NCI-H2029 treated with DMSO at 0.1 percent for 48 hours (cell line): ENCODE measurements at places on chromosomes 7 and 10.

DNA sequence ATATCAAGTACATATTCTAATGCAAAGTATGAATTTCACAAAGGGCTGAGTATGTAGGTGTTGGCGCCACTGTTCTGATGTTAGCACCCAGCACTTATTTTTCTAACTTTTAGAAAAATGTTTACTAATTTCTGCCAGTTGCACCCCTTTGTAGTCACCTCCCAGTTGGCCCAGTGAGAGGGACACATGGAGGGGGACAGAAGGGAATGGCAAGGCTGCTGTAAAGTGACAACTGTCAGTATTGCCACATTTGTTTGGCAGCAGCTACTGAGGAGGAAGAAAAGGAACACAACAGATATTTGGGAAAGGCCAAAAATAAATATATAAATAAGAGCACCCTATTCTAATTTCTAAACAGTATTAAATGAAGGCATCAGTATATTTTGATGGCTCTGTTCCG lies 57.3 kb downstream of the ANK3 start:
- DNase-seq = no peak

DNA sequence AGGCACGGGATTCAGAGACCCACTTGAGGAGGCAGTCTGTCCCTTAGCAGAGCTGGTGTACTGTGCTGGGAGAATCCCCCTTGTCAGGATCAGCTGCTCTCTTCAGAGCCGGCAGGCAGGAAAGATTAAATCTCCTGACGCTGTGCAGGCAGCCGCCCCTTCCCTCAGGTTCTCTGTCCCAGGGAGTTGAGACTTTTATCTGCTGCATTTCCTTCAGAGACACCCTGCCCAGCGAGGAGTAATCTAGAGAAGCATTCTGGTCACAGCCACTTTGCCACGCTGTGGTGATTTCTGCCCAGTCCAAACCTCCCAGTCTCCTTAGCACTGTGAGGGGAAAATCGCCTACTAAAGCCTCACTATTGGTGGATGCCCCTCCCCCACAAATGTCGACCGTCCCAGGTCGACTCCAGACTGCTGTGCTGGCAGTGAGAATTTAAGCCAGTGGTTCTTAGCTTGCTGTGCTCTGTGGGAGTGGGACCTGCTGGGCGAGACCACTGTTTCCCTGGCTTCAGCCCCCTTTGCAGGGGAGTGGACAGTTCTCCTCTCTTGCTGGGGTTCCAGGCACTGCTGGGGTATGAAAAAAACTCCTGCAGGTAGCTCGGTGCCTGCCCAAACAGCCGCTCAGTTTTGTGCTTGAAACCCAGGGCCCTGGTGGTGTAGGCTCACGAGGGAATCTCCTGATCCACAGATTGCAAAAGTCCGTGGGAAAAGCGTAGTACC lies 265.4 kb downstream of the ZWINT start:
- DNase-seq = no peak

DNA sequence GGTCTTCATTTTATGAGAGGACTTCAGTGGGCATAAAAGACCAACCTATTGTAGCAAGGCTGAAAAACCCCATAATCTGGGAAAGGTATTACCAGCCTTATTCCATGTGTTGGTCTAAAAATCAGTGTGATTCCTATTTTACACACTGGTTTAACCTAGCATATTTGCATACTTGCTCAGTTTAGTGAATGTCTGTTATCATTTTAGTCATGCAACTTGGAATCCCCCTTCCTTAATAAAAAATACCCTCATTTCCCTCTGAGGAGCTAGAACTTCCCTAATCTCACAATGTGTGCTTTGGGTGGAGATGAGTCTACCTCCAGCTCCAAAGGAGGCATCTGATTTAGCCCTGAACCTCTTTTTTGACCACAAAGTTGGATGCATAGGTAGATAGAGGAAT lies 312.8 kb upstream of the SORCS1 start:
- no peak for DNase-seq

- no peak for DNase-seq
These were observed 32.6 kb upstream of the ZNRF2 start for GRCh38 chr7:30251708-30252329.

DNA sequence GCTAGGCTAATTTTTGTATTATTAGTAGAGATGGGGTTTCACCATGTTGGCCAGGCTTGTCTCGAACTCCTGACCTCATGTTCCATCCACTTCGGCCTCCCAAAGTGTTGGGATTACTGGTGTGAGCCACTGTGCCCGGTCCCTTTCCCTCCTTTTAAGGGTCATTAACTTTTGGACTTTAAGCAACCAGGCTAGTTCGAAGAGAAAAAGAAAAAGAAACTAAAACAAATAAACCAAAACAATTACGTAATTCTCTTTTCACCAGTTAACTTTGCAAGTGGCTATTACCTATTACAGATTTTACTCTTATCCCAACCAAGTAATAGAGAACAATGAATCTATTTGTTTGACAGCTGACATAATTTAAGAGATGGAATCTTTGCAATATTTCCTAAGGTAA lies 72.8 kb upstream of the SEMA3C start:
- no peak for DNase-seq

GRCh38 chr10:63421591-63421990 lies 44.2 kb downstream of the JMJD1C start:
- no peak for DNase-seq

GRCh38 chr10:8563478-8563877 lies 509.0 kb downstream of the GATA3 start:
- no peak for DNase-seq

DNA sequence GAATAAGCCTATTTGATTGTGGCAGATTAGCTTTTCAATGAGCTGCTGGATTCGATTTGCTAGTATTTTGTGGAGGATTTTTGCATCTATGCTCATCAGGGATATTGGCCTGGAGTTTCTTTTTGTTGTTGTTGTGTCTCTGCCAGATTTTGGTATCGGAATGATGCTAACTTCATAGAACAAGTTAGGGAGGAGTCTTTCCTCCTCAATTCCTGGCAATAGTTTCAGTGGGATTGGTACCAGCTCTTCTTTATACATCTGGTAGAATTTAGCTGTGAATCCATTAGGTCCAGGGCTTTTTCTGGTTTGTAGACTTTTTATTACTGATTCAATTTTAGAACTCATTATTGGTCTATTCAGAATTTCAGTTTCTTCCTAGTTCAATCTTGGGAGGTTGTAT lies 43.4 kb upstream of the KLF14 start:
- DNase-seq = no peak

DNA sequence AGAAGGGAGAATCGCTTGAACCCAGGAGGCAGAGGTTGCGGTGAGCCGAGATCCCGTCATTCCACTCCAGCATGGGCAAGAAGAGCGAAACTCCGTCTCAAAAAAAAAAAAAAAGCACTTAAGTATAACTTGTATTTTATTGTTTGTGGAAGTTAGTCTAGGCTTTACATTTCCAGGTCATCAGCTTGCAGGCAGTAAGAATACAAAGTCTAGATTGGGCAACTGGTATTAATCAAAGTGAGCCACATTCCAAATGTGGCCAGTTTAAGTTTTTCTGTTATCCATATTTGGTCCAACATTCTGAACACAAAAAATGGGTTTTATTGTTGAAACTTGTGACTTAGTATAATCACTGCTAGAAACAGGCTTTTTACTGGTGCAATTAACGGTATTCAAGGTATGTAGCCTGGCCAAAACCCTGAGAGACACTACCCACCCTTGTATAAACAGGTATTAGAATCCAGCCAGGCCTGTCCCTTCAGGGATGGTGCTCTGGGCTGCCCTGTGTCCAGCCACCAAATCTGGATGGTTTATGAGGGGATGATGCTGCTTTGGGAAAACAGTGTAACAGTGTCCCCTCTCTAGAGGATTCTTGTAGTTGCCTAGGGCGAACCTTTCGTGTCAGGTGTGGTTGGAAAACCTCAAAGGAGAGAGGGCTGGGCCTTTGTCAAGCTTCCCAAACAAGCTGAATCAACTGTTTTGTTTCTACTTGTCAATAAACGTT lies 122.1 kb upstream of the EFCAB10 start:
- no peak for DNase-seq

- no peak for DNase-seq
These were observed 177.3 kb upstream of the PHYHIPL start for GRCh38 chr10:58998924-58999713.

GRCh38 chr7:66913118-66914037 lies 7.6 kb upstream of the TMEM248 start:
- DNase-seq = no peak

DNA sequence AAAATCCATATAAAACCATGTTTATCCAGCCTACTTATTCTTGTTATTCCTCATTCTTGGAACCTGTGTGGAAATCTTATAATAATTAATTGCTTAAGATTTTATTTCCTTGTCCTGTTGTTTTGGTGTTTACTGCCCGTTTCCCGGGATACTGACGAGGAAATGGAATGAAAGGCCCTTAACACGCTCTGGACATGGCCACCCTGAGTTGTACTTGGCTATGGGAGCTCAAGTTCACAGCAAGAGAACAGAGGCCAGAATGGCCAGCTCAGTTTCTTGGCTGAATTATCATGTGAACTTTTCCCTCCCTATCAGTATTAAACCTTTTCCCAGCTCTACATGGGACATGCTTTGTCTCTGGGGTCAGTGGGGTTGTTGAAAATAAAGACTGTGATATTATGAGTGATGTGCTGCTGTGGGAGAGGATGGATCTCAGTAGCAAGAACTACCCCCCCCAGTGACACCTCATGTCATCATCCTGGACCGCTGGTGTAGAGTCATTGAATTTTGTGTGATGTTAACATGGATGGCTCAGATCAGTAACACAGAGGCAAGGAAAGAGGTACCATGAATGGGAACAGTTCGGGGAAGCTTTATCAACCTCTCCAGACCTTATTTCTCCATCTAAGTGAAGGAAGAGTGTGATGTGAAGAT lies 87.0 kb upstream of the IGFBP3 start:
- no peak for DNase-seq

- DNase-seq = no peak
These were observed 107.3 kb downstream of the AHR start for GRCh38 chr7:17405786-17406185.

DNA sequence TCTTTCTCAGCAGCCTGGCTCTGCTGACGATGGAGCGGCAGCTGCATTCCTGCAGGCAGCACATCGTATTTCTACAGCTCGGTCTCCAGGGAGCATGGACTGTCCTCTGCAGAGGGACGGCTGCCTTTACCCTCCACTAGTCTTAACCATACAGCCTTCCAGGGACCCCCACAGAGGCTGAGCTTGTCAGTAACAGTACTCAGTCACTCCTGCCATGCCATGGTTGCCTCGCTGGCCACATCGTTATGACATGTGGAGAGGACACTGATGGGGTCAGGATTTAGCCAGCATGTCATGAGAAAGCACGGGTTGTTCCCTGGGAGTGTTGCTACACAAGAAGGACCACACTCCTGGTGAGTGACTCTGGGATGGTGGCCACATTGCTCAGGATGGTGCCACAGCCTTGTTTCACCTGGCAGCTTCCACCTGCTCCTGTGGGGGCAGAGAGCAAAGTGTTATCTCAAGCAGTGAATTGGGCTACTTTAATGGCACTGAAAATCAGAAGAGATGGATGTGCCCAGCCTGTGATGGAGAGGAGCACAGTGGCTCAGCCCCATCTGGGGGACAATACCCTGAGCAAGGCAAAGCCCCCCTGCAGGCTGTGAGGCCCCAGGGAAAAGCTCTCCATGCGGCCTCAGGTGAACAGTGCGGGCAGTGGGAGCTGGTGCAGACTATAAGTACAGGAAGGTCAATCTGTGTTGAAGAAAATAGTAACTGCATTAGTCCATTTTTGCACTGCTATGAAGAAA lies 443.9 kb downstream of the TCERG1L start:
- DNase-seq = no peak

- no peak for DNase-seq
These were observed 10.3 kb upstream of the PCBD1 start for GRCh38 chr10:70898687-70899086.

- no peak for DNase-seq
These were observed 124.6 kb downstream of the CCNY start for GRCh38 chr10:35460852-35461460.

- DNase-seq = no peak
These were observed 346.9 kb upstream of the PRKCQ start for GRCh38 chr10:6926971-6927370.

DNA sequence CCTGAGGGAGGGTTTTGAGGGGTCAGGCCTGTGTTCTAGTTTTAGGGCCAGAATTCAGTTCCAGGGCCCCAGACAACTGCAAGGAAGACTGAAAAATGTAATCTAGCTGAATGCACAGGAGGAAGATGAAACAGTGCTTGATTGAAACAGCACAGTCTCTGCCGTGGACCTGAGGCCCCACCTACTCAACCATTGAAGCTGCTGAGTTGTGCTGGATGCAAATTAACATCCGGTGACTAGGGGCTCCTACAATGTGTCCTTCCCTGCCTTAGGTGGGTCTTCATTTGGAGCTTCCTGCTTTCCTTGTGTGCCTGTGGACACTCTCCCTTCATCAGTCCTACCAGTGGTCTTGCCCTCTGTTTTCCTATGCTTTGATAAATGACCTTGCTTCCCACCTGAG lies 5.7 kb downstream of the GLRX3 start:
- no peak for DNase-seq

DNA sequence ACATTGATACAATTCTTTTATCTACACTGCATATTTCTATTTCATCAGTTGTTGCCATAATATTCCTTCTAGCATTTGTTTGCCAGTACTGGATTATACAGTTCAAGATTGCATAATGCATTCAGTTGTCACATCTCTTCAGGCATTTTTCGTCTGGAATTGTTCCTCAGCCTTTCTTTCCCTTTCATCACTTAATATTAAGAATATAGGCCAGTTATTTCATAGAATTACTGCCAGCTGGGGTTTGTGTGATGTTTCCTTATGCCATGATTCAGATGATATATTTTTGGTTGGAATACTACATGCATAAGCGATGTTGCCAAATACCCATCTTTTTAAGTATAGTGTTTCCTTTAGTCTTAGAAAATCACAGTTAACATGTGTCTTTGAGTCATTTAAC lies 20.8 kb downstream of the KIFBP start:
- no peak for DNase-seq

- peak; percentile 84 for DNase-seq
These were observed 2.0 kb upstream of the HEPACAM2 start for GRCh38 chr7:93228302-93228701.

GRCh38 chr7:81761031-81761430 lies 8.8 kb downstream of the HGF start:
- no peak for DNase-seq

- DNase-seq = no peak
These were observed 191.1 kb upstream of the LRGUK start for GRCh38 chr7:133936074-133936473.

- DNase-seq = no peak
These were observed 102.2 kb upstream of the NANOS1 start for GRCh38 chr10:118927321-118927720.

GRCh38 chr7:92242972-92243371 lies 2.7 kb downstream of the KRIT1 start:
- DNase-seq = no peak

GRCh38 chr10:77301305-77301730 lies 336.3 kb downstream of the KCNMA1 start:
- no peak for DNase-seq

- DNase-seq = no peak
These were observed 2.7 kb upstream of the TMEM254 start for GRCh38 chr10:80075781-80076180.

- DNase-seq = no peak
These were observed 14.2 kb upstream of the CAMK2G start for GRCh38 chr10:73888514-73888913.
